ENCODE measurements at places on chromosomes 2 and 18.

DNA sequence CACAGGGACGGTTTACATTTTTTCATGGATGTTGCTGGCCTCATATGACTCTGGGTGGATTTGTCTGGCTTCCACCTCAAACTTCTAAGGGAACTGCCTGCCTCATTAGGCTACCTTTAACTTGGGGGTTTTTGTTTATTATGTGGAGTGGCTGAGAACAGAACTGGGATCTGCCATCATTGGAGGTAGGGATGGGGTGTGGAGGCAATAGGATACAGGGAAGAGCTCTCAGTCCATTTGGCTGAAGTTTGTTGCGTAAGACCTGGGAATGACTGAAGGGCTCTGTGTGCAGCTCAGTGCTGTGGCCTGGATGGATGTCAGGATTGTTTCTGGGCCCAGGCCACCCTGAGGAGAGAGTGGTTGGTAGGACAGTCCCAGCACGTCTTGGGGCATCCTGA lies 31.2 kb downstream of the ASB1 start:
- DNase-seq = no peak

GRCh38 chr2:101827246-101827645 lies 129.7 kb downstream of the MAP4K4 start:
- DNase-seq = no peak

DNA sequence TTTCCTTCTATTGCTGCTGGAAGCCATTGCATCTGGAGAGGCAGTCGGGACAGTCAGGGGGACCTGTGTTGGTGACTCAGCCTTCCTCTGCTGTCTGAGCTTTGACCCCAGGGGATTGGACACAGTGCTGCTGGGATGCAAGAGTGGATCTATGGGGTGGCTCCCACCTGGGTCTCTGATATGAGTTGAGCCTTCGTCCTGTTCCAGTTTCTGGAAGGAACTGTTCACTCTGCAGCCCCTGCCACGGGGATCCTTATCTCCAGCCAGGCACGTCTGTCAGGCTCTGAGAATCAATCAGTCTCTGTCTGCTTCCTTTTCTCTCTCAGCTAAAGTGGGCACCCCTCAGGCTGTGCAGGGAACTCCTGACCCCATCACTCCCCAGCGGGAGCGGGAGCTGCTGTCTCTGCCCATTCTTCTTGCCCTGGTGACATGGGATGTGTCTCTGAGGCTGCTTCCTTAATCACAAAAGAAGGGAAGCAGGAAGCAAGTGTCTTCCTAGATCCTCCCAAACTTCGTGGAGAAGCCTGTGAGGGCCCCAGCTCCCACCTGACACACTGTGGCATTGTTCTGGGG lies 51.7 kb downstream of the ARHGAP28 start:
- DNase-seq = no peak

- no peak for DNase-seq
Observed at GRCh38 chr2:6218926-6219325, 526.7 kb downstream of the SOX11 start.

GRCh38 chr18:30016179-30016578 lies 1026.4 kb downstream of the DSC3 start:
- no peak for DNase-seq

- DNase-seq = no peak
Observed at GRCh38 chr2:28538134-28538533, 42.3 kb downstream of the PLB1 start.

DNA sequence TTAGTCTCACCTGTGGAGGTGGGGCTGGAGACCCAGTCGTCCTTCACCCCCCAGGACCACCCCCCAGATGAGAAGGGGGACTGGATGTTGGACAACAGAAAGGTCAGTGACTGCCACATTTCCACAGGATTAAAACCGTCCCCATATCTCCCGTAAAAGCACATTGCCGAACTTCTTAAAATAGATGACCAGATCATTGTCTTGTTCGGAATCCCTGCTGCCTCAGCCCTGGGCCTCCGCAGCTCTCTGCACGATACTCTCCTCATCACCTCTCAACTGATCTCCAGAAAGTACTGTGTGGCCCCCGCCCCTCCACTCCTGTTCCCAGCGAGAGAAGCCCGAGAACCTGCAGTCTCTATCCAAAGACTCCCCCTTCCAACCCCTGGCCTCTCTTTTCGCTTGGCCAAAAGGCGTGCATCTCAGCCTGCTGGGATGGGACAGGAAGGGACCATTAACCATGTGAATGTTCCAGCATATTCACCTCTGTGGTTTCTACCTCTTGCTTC lies 13.2 kb downstream of the LRRFIP1 start:
- DNase-seq = no peak

DNA sequence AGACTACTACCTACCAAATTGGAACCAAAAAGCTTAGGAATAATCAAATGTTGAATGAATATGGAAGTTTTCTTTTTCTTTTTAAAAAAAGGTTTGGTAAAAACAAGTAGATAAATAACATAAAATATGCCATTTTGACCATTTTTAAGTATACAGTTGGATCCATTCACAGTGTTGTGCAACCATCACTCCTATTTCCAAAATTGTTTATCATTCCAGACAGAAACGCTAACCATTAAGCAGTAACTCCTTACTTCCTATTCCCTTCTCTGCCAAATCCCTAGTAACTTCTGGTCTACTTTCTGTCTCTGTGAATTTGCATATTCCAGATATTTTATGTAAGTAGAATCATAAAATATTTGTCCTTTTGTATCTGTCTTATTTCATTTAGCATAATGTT lies 39.8 kb downstream of the CD302 start:
- DNase-seq = no peak

GRCh38 chr2:215946586-215946985 lies 66.8 kb downstream of the MREG start:
- DNase-seq = no peak

- no peak for DNase-seq
Observed at GRCh38 chr2:9137379-9138150, 69.0 kb upstream of the ASAP2 start.

GRCh38 chr2:57373530-57373929 lies 673.1 kb upstream of the VRK2 start:
- no peak for DNase-seq

DNA sequence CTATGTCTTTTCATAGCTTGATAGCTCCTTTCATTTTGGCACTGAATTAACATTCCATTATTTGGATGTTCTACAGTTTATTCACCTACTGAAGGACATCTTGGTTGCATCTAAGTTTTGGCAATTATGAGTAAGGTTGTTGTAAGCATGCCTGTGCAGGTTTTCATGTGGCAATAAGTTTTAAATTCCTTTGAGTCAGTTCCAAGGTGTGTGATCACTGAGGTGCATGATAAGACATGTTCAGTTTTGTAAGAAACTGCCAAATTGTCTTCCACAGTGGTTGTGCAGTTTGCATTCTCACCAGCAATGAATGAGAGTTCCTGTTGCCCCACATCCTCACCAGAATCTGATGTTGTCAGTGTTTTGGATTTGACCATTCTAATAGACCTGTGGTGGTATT lies 24.2 kb downstream of the XDH start:
- no peak for DNase-seq

DNA sequence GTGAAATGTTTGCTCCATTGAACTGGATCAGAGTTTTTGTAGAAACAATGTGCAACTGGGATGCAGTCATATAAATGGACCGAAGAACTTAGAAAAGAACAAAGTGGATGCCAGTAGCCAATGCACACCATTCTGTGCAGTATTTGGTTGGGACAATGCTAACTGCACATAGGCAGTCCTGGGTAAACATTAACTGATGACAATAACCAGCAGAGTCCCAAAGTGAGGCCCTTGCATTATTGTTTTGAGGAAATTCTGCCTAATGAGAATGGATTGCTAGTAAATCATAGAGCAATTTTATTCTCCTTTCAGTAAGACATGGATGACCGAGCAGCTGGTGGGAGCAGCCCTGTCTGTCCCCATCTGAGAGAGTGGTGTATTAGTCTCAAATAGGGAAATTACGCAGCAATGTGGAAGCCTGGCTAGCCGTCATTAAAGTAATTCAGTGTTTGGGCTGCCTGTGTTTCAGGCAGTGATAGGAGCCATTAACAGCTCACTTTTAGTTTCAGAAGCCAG lies 94.9 kb downstream of the KCTD1 start:
- no peak for DNase-seq

DNA sequence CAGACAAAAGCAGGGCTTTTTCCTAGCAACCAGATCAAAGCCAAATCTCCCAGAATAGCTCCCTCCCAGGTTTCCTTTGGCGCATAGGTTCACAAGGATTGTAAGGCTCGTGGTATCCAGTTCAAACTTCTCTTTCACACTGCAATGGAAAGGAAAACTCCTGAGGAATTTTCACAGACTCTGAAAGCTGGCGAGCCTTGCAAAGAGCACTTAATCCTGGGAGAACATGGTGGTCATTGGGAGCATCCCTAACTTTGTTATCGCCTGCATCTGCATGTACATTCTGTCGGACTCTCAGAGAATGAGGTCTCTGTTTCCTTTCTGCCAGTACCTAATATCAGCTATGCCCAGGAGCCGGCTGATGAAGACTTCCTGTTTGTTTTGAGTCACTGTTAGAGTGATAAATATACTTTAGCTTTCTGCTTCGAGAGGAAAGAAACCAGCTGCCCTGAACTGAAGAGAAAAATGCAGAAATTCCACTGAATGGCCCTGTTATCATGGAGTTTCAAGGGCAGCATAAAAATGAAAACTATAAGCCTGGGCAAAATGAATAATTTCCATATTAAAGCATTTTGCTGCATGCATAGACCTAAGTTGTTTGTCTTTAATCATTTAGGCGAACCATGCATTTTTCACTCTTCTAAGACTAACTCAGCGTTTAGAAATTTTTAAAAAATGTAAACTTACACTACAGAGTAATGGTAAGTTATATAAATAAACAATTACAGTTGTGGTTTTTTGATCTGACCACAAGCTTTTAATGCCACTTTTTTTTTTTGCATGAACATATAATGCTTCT lies 76.4 kb upstream of the ZEB2 start:
- no peak for DNase-seq

All from D341Med (cell line).